ENCODE measurements at places on chromosomes 3 and 15.

DNA sequence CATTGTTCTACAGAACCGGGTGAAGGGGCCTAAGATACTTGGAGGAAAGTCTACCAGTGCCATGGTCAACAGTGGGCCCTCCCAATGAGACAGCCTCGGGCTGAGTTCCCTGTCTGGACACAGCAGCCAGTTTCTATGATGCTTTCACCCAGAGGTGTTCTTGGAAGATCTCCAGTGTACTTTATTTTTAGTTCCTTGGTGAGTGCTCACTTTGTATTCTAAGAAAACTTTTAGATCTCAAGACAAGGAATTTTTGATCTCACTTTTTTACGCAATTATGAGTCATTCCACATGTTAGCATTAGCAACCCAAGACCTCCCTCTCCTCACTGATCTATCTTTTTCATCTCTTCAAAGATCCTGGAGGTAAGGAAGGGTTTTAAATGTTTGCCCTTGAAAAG, 287.7 kb downstream of the RORA start:
- DNase-seq = no peak

DNA sequence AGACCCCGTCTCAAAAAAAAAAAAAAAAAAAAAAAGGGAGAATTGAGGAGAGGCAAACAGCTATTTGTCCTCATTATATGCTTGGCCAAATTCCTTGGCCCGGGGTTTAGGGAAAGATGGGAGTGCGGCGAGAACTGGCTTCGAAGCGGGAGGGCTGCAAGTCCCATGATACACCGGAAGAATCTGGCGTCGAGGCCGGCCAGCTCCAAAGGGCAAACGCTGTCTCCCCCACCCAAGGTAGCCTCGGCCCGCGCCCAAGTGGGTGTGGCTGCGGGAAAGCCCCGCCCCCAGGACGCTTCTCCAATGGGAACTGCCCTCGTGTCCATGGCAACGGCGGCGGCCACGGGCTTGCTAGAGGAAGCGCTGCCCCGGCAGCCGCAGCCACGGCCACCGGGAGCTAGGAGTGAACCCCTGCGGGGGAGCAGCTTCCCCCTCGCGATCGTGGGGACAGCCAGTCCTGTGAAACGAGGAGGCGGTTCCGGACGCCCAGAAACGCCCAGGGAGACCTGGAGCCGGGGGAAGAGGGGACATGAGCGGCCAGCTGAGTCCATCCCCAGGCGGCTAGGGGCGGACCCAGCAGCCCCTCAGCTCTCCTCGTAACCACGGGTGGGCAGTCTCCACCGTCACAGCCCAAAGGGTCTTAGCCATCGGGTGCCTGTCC, at the start of gene TTLL13:
TSS of gene TTLL13 (plus strand) at position 354 of the 661 bp plus-strand sequence. CDS start 1,075 bp downstream, outside the sequence.
- DNase-seq = peak; percentile 85

DNA sequence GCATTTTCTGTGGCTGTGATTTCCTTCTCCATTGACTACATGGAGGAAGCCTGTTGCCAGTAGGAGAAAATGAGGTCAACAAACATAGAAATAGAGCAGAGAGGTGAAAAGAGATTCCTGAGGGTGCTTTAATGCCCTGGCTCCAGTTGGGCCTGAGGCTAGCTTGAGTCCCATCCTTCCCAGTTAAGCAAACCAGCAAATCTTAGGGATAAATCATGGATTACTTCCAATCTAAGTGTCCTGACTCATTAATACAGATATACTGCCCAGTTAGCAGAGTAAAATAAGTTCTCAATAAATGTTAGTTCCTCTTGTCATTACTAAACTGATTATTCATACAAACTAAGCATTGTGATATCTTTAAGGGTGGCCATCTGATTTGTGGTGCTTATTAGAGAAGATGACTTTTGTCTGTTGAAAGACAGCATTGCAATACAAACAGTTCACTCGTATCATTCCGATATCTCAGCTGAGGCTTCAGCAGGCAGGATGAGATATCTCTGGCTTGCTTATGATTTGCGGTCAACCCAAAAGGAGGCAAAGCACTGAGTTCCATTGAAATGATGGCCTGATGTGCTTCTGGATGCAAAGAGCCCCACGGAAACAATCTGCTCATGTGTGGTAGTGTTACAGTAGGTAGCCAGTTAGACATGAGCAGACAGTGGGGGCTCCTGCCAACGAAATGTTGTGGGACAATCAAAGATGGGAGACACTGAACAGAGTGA, 6.6 kb upstream of the STARD5 start:
- no peak for DNase-seq

DNA sequence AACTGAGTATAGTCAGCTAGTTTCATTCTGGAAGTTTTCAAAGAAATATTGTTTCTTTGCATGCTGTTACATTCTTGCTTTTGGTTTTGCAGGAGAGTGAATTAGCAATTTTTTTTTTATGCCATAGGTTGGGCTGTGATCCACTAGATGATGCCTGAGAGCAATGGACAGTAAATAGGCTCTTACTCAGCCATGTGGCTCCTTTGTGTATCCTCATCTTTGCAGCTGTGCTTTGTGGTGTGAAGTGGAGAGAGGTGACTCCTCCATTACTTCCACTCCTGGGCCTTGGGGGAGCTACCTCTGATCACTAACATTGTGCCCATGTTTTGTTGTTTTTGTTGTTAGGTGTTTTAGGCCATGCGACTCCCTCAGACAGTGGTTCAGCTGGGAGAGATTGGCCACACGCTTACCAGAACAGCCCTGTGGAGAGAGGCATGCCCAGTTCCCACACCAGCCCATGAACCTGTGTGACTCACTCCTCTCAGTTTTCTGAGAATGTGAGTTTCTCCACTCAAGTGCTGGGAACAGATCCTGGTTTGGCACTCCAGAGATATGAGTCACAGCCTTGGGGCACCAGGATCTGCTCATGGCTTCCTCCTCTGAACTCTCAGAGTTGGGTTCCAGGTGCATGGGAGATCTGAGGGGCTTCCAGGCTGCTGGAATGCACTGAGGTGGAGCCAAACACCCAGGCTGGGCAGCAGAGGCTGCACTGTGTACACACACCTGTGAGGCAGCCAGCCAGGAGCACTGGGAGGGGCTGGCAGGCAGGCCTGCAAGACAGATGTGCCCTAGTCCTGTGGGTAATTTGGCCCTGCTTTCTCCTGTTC, 785.3 kb downstream of the ROBO2 start:
- DNase-seq = no peak

GRCh38 chr3:46733026-46733800, 15.5 kb upstream of the PRSS50 start:
- DNase-seq = no peak

DNA sequence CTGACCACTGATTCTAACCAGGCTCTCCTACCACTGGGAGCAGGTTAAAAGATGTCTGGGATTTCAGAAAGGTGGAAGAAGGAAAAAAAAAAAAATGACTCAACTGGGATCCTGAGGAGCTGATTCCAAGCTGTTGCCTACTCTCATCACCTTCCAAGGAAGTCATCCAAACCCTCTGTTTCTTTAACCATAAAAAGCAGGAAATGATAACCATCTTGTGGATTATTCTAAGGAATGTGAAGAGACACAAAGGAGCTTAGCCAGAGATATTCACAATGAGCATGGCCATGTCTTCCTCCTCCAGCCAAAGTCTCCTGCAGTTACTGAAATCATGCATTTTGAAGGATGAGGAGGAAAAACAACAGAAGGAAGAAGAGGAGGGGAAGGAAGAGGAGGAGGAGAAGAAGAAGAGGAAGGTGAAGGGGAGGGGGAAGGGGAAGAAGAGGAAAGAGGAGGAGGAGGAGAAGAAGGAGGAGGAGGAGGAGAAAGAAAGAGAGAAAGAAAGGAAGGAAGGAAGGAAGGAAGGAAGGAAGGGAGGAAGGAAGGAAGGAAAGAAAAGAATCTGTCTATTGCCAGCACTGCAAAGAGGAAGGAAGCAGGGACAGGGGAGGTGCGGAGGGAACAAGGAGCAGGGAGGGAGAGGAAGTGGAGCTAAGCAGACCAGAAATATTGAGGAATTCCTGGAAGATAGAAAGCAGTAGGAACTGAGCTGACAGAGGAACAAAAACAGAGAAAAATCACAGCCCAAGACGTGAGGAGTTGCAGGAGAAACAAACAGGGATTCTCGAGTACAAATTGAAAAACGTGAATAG, 229.2 kb downstream of the UACA start:
- DNase-seq = no peak

DNA sequence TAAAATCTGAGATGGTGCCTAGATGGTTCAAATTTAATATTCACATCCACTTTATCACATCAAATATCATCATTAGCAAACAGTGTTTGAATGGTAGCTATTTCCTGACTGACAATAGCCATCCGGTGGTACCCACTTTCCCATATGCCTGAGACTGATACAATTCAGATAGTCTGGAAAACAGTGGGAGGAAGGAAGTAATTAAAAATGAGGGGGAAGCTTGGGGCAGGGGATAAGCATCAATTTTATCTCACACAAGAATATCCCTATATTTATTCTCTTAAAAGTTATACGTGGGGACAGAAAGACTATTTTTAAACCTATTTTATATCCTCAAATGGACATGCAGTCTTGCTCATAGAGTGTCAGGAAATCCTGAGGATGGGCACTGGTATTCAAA, 122.5 kb upstream of the GAP43 start:
- no peak for DNase-seq

GRCh38 chr3:173043757-173044156, 97.3 kb downstream of the SPATA16 start:
- no peak for DNase-seq

- no peak for DNase-seq
These were observed 9.2 kb downstream of the SHC4 start for GRCh38 chr15:48954538-48954937.

DNA sequence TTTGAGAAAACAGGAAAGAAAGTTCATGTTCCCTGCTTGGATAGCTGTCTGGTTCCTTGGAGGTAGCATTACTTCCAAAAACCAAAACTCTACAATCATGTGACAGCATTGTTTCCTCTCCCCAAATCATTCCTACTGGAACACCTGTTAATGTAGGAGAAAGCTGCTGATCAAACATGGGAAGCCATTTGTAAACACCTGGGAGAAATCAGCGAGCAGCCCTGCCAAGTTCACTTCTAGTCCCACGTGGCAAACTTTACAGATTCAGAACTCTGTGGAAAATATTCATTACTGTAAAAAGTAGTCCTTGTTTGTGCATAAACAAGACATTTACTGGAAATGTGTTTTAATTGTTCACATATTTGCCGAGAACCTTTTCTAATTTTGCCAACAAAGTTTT, 275.5 kb upstream of the AZI2 start:
- no peak for DNase-seq

- DNase-seq = no peak
These were observed 182.7 kb upstream of the GADL1 start for GRCh38 chr3:31077021-31077601.

DNA sequence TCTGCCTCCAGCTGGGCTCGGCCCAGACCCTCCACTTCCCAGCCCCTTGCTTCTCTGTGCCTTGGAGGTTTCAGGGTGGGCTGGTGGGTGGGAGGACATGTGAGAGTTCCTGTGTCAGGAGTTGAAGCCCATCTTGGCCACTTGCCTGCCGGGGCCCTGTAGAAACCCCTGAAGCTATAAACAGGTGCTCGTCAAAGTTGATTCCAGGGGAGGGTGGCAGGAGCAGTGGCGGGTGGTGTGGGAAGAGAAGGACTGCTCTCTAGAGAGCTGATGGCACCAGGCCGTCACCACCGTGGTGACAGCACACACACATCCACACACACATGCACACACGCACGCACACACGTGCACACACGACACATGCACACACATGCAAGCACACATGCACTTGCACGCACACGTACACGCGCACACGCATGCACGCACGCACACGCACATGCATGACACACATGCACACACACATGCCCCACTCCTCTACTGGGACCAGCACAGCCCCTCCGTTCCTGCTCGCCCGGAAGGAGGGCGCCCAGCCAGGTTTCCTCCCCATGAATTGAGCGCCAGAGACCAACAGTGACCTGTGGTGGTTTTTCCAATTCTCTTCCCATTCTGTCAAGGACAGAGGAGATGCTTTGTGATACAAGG, 56.3 kb upstream of the CGNL1 start:
- DNase-seq = no peak

DNA sequence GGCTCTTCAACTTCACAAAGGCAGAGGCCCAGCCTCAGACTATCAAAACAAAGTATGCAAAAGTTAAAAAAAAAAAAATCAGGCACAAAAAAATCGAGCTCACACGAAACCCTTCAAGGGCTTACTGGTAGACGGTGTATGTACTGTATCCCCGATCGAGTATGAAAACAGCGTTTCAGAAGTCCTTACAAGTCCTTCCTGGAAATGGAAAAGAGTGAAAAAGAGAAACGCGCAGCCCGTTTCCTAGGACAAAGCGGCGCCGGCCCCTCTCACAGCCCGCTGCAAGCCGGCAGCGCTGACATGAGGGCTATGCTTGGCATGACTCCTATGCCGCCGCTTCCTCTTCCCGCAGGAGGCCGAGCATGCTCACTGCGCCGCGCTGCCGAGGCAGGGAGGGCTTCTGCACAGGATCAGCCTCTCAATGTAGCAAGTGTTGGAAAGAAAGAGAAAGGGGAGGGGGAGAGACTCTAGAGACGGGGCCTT, at the start of gene VGLL4:
TSS of gene VGLL4 (minus strand) at position 311 of the 483 bp plus-strand sequence. CDS start 397 bp downstream, outside the sequence.
- peak; percentile 66 for DNase-seq

- DNase-seq = no peak
These were observed 6.3 kb downstream of the ADAMTS17 start for GRCh38 chr15:100335335-100335999.

DNA sequence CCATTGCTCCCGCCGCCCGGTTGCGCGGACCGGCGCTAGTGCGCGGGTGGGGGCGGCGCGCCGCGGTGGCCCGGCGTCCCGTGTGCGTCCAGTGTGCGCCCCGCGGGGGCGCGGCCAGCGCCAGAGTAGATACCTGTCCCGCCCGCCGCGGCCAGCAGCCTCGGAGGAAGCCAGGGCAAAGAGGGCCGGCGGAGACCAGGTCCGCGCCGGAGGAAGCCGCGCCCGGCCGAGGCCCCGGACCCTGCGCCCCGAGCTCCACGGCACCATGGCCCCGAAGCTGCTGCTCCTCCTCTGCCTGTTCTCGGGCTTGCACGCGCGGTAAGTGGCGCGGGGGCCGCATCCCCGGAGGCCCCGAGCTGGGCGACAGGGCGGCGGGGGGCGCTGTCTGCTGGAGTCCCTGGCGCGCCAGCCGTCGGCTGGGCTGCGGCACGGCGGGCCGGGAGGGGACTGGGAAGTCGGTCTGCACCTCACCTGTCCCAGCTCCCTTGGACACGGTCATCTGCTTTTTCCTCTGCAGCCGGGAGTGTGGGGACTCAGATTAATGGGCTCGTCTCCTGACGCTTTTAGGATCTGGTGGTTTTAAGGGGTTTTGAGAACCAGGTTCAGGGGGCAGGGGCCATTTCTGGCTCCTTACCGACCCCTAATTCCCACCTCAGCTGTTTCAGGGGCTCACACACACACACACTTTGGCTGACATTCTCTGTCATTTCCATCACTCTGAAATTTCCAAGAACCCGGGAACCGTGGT, 464 bp downstream of the GABRG3 start:
- DNase-seq = no peak

- DNase-seq = no peak
These were observed 267.8 kb downstream of the RAP2B start for GRCh38 chr3:153429821-153430220.

DNA sequence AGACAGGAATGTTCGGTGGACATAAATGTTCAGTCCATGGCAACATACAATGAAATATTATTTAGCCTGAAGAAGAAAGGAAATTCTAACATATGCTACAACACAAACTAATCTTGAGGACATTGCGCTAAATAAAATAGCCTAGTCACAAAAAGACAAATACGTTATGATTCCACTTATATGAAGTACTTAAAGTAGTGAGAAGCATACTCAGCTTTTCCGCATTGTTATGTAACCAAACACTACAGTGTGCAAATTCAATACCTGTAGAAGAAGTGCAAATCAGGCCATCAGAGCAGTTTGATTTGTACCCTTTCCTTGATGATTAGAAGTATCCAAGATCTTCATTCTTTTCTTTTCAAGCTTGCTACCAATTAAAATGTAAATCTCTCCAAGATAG, 1023.4 kb upstream of the NR2F2 start:
- no peak for DNase-seq

GRCh38 chr15:68268405-68268804, 9.1 kb upstream of the FEM1B start:
- DNase-seq = no peak
